ENCODE measurements at places on chromosomes 3 and 15.
A peak's percentile ranks its signal among the peaks of the same experiment; 100 is the strongest.

DNA sequence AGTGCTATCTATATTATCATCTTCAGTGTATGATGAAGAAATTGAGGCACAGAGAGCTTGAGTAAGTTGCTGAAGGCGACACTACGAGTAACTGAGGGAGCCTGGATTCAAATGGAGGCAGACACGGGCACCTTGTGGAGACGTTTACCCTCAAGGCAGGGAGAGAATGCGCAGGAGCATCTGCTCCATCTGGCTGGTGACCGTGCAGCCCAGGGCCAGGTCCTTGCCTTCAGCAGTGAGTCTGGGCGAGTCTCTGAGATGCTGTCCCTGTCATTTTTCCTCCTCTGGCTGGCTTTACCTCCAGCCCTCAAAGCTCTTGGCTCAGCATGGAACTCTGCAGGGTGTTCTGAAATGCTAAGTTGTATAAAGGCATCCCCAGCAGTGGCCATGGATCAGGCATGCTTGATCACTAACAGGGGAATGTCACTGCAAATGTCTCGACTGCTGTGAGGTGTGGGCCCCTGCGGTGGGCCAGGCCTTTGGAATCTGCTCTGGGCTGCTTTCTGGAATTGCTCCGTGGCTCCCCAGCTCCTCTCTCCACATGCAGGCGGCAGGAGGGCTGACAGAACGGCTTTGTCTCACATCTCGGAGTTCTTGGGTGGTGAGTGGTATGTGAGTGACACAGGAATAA, 19.7 kb downstream of the SPSB4 start:
- no peak for DNase-seq

GRCh38 chr15:89714775-89715174, 24.2 kb downstream of the WDR93 start:
- DNase-seq: no peak

DNA sequence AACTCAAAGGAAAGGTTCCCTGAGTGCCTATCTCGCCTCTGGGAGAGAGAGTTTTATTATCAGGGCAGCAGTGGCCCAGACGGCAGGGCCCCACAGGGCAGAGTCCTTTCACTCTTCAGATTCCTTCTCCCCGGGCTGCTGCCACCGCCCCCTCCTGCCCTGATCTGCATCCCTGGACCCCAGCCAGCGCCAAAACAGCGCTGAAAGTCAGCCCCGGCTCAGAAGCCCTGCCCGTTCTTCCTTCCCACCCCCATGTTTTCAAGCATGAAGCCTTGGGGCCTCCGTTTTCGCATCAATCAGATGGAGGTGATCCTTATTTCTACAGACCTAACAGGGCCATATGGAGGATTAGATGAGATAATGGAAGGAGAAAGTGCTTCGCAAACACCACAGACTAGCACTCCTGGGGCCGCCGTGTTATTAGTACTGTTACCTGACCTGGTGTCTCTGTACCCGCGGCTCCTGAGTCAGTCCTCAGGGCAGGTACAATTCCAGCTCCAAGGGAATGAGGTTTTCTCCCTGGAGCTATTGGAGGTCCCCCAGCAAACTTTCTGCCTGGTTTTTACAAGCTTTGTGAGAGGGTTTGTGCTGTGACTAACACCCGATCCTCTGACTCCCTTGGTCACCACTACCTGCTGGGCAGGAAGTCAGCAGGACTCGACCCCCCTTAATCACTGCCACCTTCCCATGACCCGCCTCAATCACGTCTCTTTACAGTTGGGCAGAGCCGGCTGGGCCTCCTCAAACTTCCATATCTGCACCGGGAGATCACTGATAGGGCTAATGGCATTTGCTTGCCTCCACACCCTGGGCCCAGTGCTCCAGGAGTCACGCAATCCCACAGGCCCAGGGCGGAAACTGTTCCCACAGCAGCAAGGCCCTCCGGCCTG, 39.5 kb upstream of the TSEN2 start:
- no peak for DNase-seq

DNA sequence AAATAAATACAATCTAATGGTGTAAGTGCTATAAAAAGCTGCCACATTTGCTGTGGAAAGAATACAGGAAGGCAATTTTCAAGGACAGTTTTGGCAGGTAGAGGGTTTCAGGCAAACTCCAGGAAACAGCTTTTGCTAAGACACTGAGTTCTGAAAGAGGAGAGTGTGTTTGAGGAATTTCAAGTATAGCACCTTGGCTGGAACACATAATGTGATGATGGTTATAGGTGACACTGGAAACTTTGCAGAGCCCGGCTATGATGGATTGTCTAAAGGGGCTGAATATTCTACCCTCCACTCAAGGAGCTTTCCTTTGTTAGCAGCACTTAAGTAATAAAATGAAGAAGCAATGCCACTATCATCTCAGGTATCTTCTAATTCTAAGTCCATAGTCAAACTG, 209.4 kb upstream of the TGFBR2 start:
- no peak for DNase-seq

DNA sequence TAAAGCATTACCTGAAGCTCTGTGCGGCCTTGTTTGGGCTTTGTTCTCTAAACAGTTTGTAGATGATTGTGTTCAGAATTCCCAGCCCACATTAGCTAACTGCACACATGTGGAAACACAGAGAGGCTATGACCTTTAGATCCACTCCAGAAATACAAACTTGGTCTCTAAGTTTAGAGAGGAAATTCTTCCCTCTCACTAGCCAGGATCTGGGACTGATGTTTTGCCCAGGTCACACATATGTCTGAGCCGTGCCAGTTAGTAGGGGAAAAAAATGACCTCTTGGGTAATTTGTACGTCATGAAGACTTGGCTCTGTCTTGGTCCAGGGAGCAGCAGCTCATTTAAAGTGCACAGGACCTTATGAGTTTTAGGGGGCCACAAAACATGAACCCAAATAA, 223.1 kb downstream of the RBMS3 start:
- DNase-seq: no peak

- no peak for DNase-seq
Measured at GRCh38 chr15:64288999-64289398, 67.0 kb downstream of the CSNK1G1 start.

GRCh38 chr3:98003306-98003969, 31.2 kb upstream of the RIOX2 start:
- no peak for DNase-seq

GRCh38 chr15:94910166-94910565, 678.8 kb downstream of the MCTP2 start:
- no peak for DNase-seq

GRCh38 chr3:138877226-138877625, 42.5 kb upstream of the PIK3CB start:
- DNase-seq: no peak

DNA sequence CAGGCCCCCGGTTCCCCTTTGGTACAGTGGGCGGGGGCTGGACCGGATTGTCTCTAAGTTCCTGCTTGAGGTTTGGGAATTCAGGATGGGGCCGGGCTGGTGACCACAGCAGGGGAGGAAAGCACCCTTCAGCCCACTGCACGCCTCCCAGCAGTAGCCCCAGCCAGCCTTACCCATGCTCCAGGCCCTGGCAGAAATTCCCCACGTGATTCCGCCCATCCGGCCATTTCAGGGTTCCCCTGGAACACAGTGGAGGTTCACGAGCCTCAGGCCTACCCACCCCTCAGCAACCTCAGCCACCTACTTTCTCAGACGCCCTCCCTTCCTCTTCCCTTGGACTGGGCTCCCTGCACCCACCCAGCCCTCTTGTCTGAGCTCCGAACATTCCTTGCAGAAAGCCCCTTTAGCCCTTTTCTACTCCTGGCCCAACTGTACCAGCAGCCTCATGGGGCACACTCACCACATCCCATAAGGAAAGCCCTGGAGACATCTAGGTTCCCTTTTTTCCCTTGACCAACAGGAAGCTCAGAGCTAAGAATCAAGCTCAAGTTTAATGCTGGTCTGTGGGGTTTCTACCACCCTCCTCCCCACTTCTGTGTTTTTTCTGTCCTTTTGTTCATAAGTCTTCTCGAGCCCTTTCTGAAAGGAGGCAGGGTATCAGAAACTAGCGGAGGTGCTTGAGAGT, 11.5 kb downstream of the ALS2CL start:
- no peak for DNase-seq

GRCh38 chr3:126353694-126354321, 3.4 kb downstream of the KLF15 start:
- no peak for DNase-seq

DNA sequence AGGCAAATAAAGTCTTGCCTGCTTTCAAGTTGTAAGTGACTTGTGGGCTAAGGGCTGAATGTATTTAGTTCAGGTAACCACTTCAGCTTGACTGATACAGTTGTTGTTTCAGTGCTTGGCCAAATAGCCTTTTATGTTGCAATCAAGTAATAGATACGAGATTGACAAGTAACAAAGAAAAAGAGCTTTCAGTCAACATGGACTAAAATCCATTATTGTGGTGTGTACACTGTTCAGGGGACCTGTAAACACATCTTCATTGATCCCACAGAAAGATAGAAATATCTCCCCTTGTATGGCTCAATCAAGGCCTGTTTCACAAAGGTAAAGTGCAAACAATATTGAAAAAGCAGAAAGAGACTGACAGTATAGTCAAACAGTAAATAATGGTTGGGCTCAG, 224.8 kb upstream of the TMCO5A start:
- no peak for DNase-seq

- DNase-seq: no peak
Measured at GRCh38 chr15:74403991-74404563, 29.7 kb downstream of the SEMA7A start.

GRCh38 chr3:45179163-45179562, 33.0 kb upstream of the CDCP1 start:
- DNase-seq: no peak

DNA sequence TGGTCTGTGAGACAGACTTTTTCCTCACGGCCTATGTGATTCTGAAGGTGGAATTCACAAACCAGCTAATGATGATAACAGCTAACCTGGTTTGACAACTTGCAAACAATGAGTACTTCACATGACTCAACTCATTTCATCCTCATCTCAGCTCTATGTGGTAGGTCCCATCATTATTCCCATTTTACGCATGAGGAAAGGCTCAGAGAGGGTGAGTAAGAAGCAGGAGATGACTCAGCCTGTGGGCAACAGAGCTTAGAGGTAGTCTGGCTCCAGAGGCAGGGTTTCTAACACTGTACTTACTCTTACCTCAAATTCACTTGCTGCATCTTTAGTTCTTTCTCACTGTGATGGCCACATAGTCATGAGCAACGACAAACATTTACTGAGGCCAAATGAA, 25.8 kb upstream of the PSMD6 start:
- DNase-seq: no peak

DNA sequence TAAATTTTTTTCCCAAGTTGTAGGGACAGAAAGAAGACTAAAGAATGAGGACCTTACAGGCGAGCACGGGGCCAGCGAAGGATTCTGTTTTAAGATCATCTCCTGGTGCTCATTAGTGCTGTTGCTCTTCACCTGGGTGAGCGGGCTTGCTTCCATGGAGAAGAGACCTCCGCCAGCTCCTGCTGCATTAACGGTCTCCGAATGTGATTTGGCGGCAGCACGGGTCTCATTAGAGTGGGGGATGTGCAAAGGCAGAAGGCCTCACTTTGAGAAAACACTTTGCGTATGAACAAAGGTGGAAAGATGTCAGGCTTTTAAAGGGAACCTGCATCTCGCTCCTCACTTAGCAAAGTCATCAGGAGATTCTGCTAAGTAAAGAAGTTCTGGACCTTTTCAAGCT, 753.4 kb upstream of the CFAP20DC start:
- no peak for DNase-seq

GRCh38 chr15:84658080-84658787, at the start of gene NMB:
Gene NMB (minus strand): TSS chr15:84658199. CDS start chr15:84658152, 47 bp downstream.
- DNase-seq: peak; percentile 85

DNA sequence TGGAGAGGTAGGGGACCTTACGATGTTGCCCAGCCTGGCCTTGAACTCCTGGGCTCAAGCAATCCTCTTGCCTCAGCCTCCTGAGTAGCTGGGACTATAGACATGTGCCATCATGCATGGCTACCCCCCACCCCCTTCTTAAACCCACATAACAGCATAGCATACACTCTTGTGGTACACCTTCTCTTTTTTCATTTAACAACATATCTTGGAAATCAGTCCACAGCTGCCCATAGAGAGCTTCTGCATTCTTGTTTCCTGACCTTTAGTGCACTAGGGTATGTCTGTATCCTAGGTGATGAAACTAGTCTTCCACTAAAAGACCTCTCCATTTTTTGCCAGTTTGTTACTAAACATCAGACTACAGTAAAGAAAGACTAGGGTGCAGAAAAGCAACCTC, 33.0 kb downstream of the SLC28A1 start:
- no peak for DNase-seq

- no peak for DNase-seq
Measured at GRCh38 chr15:63805993-63806980, 27.5 kb downstream of the HERC1 start.

GRCh38 chr3:192352142-192352541, 375.2 kb downstream of the FGF12 start:
- DNase-seq: no peak

- DNase-seq: no peak
Measured at GRCh38 chr3:131550562-131551465, 48.0 kb upstream of the MRPL3 start.

- no peak for DNase-seq
Measured at GRCh38 chr15:71152542-71152941, 37.3 kb downstream of the THSD4 start.

GRCh38 chr3:36741285-36741684, 23.1 kb downstream of the DCLK3 start:
- no peak for DNase-seq
